HT-29 (cell line): ENCODE measurements at places on chromosomes 13 and 19. TPM values are rescaled to one million over a fixed set of nuclear protein-coding genes. Genes with fewer than 3 reads are reported as not detected.

DNA sequence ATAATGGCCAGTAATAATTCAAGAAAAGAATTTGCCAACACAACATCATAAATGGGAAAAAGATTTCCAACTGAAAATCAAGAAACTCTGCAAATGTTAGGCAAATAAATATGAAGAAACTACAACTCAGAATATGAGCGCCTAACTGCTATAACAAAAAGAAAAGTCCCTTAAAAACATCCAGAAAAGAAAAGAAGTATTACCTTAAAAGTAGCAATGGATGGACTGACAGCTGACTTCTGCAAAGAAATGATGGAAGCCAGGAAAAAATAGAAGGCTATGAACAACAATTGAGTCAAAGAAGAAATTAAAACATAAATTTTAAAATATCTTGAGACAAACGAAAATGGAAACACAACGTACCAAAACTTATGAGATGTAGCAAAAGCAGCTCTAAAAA is 482.3 kb upstream of the ZNF507 start:
- no peak for DNase-seq

GRCh38 chr19:51006406-51006805 is 5.0 kb upstream of the KLK8 start:
- DNase-seq = no peak

DNA sequence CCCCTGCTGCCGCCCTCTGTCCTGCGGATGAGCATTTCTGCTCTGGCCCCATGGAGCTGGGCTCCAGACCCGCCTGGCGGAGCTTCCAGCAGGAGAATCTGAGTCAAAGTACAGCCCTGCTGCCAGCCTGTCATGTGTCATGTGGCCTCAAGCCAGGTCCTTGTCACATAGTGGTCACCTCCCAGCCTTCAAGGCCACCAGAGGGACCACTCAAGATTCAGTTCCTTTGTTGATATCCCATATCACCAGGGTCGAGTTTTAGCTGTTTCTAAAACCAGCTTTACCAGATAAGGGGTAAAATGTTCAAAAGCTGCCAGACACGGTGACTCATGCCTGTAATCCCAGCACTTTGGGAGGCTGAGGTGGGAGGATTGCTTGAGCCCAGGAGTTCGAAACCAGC is 13.4 kb downstream of the THOP1 start:
- no peak for DNase-seq

DNA sequence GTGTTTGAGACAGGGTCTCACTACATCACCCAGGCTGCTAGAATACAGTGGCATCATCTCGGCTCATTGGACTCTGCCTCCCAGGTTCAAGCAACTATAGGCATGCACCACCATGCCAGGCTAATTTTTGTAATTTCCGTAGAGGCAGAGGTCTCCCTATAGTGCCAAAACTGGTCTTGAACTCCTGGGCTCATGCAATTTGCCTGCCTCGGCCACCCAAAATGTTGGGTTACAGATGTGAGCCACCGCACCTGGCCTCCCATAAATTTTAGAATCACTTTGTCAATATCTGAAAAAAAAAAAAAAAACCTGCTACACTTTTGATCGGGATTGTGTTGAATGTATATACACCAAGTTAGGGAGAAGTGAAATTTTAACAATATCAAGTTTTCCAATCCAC is 11.9 kb upstream of the PLEKHF1 start:
- DNase-seq = no peak

DNA sequence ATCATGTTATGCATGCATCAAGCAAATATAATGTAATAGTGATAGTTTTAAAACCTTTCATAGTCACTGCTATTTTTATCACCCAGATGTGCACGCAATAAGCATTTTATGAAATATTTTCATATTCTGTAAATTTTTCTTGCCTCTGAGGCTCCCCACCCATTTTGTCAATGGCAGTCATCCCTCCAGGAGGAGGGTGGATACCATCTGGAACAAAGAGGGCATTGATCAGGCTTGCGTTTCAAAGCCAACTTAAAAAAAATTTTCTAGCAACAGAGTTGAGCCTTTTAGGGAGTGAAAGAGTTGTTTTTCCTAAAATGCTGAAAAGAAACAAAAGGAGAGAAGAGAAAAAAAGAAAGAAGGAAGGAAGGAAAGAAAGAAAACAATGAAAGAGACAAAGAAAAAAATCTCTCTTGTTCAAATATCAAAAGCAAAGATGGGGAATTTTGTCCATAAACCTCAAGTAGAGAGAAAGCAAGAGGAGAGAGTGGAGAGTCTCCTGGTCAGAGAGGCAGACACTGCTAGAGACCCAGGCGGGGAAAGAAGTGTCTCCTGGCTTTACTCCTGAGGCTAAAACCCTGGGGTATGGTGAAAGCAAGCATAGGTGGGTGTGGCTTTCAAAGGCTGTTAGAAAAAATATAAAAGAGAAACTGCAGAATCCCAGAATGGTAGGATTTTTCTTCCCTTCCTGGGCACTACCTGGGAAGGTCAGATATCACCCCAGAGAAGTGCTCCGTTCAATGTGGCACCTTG is 63.6 kb upstream of the KLF12 start:
- DNase-seq = peak; percentile 33

ARHGAP35 gene
- 53.6 and 63.9 TPM in 2 replicates for total RNA-seq

ZNF284 gene
- 0.38 and 0.63 TPM in 2 replicates for total RNA-seq
